ENCODE measurements at places on chromosomes 16 and 17.

- DNase-seq, result no peak
Observed at GRCh38 chr16:49709057-49709456, 146.9 kb downstream of the ZNF423 start.

DNA sequence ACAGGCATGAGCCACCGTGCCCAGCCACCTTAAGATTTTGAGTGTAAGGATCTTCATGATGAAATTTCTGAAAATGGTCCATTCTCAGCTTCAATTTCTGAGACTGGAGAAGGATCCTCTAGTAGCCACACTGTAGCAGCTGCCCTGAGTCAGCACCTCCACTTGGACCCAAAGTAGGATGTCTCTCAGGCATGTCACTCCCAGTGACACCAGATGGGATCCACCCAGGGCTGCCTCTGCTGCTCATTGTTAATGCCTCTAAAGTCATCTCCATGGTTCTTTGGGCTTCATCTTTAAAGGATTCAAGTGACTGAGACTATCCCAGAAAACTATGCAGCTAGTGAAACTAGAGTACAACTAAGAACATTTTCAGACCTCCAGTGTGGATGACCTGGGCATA lies 7.9 kb downstream of the PLD6 start:
- DNase-seq, result no peak

GRCh38 chr16:14629612-14629918 lies 495 bp downstream of the PARN start:
- DNase-seq, result no peak

GRCh38 chr16:67989322-67990017 lies 9.2 kb upstream of the DPEP3 start:
- DNase-seq, result no peak

- no peak for DNase-seq
Observed at GRCh38 chr17:39011907-39012468, 44.8 kb upstream of the FBXO47 start.

DNA sequence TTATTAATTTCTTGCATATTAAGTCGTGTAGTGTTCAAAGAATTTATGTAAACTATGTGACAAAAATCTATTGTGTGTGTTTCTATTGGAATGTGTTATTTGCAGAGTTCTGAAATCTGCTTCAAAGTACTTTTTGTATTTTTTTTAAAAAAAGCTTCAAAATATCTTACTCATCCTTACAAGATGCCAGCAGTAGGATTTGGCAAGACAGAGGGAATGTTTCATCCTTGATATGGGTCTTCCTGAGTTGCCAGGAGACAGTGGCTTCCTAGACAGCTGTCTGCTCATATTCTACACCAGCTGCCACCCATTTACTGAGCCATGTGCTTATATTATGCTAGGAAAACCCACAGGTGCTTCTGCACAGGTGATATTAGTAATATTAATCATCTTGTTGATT lies 36.4 kb downstream of the EFCAB5 start:
- DNase-seq, result no peak

Data from NK-92 treated with Interleukin-12 subunit alpha and Interleukin-12 subunit beta, amount 100 ng/mL, for 24 hours (cell line).